Stimulated activated CD4-positive, alpha-beta T cell treated with anti-CD3 and anti-CD28 coated beads, Interleukin-1b, Interleukin-23, amount 100 ng/mL, for 48 hours (primary cell): ENCODE measurements at places on chromosomes 7 and 10.

DNA sequence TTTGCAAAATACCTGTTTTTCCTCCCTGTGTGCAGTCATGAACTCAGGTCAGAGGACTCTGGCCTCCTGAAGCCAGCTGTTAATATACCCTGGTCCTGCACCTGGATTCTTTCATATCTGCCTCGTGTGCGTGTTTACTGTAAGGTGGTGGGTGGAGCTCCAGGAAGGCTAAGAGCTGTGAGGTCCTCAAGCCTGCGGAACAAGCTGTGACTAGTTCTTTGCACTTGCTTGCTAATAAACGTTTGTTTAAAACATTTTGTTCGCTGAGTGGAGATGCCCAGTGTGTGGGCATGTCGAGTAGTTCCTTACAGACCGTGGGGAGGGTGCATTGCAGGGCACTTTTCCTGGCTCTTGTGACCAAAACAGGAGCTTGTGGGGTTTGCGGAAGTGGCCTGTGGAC is 139.0 kb downstream of the DOCK1 start:
- DNase-seq, result no peak

DNA sequence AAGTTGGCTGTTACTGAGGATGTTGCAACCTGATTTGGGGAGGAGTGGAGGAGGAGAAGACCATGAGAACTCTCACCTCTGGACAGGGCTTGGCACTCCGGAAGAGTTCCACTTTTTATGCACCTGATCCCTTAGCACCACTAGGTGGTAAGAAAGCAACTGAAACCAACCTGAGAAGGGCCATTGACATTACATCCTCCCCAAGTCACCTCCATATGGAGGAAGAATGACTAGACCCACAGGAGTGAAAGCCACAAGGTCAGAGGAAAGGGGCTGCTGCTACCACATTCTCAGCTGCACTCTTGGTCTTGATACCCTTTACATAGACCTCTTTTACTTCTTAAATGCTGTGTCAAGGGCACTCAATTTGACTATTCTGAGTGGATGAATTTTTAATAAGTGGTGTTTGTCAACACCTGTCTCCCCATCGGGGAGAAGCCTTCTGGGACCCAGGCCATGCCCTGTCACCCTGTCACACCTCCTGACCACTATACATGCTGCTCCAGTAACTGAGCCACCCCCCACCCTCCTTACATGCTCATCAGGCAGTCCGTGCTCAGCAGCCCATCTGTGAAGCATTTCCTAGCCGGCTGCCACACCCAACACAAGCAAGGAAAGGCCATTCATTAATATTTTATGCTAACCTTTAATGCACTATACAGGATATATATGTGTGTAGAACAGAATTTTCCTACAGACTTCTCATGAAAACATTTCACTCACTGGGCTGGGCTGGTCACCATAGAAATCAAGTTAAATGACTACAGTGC is 362.9 kb downstream of the GFRA1 start:
- DNase-seq, result no peak

- no peak for DNase-seq
Measured at GRCh38 chr10:67612176-67612575, 83.8 kb downstream of the CTNNA3 start.

DNA sequence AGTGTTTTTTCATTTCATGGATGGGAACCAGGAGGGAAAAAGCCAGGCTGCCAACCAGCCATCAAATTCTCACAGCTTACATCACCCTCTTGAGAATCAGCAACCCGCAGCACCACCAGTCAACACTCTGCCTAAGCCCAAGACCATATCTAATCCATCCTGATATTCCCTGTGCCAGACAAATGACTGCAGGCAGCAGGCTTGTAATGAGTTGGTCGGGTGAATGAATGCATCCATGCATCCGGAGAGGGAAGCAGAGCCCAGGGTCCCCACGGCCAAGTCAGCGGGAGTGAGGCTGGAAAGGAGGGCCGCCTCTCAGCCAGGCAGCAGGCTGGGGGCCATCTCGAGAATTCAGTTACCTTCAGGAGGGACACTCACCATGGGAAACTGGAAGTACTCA is 46.9 kb downstream of the SLIT1 start:
- no peak for DNase-seq

DNA sequence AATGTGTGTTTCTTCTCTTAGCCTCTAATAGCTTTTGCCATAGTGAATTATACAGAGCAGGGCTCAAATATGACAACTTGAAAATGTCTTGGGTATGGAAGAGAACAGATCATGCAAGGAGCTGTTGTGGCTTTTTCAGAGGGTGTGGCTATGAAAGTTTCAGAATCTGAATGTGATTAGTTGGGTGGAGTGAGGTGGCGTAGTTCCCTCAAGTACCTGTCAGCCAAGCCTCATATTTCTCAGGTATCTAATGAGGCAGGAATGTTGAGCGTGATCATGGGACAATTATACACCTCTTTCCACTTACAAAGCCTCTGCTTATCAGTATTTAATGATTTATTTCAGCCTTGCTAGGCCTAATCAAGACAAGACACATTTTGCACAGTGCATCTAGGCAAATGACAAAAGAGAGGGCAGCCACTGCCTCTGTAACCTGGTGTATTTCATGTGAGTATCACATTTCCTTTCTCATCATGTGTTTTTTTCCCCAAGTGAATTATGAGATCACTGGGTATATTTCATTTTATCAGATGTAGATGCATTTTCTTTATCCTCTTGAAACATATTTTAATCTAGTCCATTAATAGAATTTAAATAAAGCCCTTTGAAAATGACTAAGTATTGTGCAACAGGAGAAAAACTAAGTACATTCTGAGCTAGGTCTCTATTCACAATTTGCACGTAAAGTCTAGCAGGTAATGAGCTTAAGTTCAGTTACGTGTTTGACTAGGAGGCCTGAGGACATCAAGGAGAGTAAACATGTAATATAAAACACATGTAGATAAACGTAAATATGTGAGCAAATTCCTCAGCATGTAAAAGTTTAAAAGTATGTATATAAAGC is 644.4 kb upstream of the IGFBP3 start:
- no peak for DNase-seq

- no peak for DNase-seq
Measured at GRCh38 chr7:134804351-134804750, 24.9 kb downstream of the CALD1 start.

DNA sequence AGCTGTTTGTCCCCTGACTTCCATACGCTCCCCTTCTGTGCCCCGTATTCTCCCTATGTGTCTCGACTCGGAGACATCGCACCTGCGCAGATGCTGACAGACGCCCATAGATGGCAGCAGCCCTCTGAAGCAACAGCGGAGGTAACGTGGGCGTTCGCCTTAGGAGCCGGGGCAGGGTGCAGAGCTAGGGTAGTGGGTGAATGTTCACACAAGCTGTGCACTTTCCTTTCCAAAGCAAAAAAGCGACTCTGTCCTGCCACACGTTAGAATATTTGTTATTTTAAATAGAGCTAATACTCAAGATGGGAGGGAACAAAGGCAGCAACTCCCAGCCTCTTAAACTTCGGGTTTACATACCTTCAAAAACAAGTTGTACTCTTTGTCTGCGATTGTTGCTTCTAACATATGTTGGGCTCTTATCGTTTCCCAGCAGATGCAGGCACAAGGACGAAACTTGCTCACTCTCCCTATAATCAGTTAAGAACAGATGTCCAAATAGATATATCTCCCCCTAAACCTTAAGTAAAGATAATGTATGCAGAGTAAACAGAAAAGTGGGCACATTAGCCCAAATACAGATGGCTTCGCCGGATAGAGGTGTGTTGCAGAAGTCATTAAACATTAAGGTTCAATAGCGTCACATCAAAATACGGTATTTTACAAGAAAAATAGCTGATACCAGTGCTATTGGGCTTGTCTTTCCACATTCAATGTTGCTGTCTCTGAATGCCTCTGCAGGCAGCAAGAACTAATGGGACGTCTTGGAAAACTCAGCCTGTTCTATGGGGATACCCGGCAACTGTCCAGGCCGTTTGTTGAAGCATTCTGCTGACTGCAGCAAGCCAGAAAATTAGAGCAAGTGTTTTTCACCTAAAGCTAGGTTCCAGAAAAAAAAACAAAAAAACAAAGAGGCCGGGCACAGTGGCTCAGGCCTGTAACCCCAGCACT is 340.3 kb upstream of the PRKCQ start:
- DNase-seq, result peak; percentile 82

- no peak for DNase-seq
Measured at GRCh38 chr7:68279827-68280400, 1283.3 kb downstream of the TYW1 start.

- no peak for DNase-seq
Measured at GRCh38 chr10:5615316-5615715, 51.1 kb downstream of the ASB13 start.
